ENCODE measurements at places on chromosomes 2 and 18.
A peak's percentile ranks its signal among the peaks of the same experiment; 100 is the strongest.

- no peak for DNase-seq
Measured at GRCh38 chr2:108377815-108378630, at the start of gene SULT1C4. Gene SULT1C4, plus strand, starts transcription at chr2:108377954. Its CDS starts 384 bp downstream, at chr2:108378338.

DNA sequence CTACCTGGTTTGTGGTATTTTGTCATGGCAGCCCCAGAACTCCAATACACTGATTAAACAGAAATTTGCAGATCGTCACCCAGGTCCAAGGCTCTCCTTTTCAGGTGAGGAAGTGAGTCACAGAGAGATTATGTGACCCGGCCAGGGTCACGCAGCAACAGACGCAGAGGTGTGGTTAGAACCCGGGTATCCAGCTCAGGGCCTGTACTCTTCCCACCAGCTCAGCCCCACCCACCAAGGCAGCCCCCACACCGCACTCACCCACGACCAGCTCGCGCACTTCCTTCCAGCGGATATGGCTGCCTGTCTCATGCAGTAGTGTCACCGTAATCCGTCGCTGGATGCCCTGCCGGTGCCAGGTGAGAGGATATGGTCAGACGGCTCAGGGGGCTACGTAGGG, 48.1 kb downstream of the AQP12A start:
- DNase-seq, result no peak

GRCh38 chr2:235677276-235677788, 183.5 kb downstream of the AGAP1 start:
- DNase-seq, result no peak

DNA sequence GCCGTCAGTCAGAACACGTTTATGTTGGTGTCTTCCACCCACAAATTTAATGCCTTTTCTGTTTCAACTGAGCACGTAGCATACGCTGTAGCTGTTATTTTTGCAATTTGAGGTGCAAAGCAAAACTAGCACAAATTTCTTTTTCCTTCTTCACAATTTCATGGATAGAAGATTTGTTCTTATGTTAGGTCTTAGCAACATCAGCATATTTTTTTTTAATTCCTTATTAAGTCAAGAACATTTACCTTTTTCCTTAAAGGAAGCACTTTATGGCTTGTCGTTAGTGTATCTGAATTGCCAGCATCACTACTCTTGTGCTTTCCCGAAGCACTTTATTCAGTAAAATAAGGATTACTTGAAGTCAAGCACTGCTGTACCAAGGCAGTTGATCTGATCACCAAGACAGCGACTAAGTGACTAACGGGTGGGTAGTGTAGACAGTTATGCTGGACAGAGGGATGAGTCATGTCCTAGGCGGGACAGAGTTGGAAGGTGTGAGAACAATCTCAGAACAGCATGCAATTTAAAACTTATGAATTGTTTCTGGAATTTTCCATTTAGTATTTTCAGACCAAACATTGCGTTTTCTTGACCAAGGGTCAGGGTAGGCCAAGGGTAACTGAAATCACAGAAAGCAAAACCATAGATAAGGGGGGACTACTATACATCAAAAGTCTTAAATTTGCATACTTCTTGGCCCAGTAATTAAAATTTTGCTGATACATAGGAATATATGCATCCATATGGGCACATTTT, 13.3 kb downstream of the BABAM2 start:
- peak; percentile 9 for DNase-seq

DNA sequence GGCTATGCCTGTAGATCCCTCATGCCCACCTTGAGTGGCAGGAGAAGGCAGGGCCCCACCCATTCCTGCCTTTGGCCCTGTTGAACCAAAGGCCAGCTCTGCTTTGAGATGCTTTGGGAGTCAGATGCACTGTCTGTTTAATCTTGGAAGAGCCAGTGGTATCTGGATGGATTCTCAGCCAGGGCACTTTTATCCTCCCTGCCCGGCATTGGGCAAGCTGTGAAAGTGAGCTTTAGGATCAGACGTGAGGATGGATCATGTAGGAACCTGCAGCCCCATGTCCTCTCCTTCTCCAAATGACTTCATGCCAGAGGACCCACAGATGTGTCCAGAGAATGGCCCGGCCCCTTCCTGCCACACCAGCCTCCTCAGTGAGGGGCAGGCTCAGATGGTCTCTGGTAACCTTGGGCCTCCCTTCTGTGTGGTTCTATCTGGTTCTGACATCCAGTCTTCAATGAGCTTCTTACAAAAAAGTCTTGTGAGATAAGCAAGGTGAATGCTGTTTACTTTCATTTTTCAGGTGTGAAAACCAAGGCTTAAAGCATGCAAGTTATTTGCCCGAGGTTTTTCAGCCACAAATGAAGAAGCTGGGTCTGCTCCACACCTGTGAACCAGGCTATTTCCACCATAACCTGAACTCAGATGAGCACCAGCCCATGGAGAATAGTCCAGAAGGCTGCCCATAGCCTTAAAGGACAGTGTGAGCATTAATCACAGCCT, 123.8 kb downstream of the KCTD1 start:
- DNase-seq, result no peak

DNA sequence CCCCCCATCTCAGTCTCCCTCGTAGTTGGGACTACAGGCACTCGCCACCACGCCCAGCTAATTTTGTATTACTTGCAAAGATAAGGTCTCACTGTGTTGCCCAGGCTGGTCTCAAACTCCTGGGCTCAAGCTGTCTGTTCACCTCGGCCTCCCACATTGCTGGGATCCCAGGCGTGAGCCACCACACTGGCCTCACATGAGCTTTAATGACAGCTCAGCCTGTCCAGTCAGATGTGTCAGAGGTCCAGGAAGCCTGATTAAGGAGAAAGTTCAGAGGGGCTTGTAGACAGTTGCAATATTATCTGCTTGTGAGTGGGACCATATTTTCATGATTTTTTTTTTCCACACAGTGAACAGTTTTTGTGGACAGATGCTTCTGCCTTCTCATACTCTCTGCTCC, 82.0 kb downstream of the LIMS1 start:
- DNase-seq, result no peak
